ENCODE measurements at places on chromosomes 3 and 15.

DNA sequence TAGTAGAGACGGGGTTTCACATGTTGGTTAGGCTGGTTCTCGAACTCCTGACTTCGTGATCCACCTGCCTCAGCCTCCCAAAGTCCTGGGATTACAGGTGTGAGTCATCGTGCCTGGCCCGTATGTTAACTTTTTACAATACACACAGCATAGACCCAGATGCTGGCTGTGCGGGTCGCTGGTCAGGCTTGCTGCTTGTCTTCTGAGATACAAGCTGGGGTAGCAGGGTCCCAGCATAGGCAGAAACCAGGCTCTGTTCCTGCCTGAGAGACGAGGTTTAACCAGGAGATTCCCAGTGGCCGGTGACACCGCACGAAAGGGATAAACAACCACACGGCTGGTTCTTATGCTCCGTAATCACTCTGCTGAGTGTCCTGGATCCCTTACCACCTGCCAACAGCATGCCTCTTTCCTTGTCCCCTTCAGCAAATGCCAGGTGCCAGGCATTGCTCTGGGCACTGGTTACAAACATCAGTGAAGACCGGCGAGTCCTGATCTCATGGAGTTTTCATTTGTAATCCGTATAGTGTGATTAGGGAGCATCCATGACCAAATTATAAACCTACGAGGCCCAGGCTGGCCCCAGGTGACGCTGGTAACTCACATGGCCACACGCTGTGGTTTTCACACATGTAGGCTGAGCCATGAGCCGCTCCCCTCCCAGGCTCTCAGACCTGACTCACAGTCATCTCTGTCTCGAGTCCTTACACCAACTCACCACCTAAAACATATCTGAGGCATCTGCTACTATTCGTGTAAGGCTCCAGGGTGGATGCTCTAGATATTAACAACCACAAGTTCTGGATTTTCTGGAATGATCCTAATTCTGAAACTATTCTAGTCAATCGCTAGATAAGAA lies 125.7 kb downstream of the PDZRN3 start:
- no peak for DNase-seq

DNA sequence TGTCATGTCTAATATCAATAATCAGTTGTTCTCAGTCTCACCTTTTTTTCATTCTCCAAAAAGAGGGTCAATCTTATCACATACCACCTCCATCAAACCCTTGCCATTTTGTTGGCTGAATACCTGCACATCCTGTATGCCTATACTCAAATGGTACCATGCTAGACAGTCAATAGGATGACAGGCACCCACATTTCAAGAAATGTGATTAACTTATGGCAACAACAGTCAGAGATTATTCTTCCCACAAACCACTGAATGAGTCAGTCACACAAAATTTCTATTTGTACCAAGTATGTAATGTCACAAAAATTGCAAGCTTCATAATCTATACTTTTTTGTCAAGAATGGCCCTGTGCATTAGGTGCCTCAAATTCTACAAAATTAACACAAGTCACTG lies 5.1 kb upstream of the SLC27A2 start:
- no peak for DNase-seq

- DNase-seq: no peak
Observed at GRCh38 chr3:2713923-2714322, 396.3 kb downstream of the IL5RA start.

GRCh38 chr3:57822686-57823085 lies 66.6 kb downstream of the SLMAP start:
- no peak for DNase-seq

DNA sequence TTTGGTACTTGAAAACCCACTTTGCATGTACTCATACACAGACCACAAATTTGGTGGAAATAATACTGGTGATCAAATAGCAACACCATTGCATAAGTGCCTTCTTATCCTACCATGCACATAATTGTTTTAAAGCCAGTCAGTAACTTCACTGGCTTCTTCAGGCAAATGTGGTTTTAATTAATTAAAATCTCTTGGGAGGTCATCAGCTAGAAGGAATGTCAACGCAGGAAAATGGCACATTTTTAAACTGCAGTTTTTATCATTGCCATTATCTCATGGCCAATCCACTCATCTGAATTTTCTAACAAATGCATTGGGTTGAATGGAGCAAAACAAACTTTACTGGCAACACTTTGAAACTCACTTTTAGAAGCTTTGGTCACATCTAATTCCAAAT lies 105.7 kb upstream of the ZPLD1 start:
- no peak for DNase-seq

GRCh38 chr3:68007621-68008226 lies 353.3 kb upstream of the SUCLG2 start:
- DNase-seq: no peak

DNA sequence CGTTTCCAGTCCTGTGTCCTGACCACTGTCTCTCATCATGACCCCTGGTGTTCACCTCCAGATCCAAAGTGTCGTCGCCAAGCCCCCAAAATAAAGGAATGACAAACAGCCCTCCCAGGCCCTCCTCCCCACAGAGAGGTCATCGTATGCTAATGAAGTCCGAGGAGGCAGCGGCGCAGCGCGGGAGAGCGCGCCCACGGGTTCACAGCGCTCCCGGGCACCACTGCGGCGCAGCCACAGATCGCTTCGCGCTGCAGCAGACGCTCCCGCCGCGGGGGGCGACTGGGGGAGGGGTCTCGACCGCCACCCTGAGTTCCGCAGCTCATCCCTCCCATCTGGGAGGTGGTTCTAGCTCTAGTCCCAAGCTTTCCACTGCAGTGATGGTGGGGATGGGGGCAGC lies 1.3 kb downstream of the DGKG start:
- no peak for DNase-seq

- DNase-seq: no peak
Observed at GRCh38 chr3:46835054-46835453, 28.2 kb downstream of the MYL3 start.

- DNase-seq: no peak
Observed at GRCh38 chr15:56244038-56244810, 545 bp upstream of the RFX7 start.

DNA sequence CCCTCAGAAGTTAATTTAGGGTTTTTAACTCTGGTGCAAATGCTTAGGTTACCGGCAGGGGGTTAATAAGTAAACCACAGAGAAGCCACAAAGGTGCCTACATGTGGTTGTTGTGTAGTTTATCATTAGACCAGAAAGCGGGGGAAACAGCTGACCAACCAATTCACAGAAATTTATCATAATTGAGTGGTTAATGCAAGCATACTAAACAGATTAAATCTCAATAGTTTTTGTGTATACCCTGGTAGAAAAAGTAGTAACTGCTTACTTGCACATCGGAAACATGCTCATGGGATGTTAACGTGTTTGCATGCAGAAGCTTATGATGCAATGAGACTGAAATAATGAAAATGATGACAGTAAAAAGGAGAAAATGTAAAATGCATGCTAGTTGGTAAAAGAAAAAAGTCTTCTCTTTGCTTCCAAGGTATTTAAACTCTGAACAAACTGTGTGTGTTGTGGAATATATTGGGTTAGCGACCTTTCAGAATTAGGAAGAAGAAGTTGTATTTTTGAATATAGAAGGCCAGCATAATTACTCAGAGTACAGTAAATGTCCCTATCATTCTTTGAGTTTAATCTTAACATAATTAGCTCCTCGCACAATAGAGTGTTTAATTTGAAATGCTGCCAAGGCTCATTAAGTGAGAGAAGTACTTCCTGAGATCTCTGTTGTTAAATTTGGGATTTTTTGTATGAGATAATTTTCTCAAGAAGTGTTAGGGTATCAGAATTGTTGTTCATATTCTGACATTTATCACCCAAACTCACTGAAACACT lies 316.2 kb downstream of the PTPRG start:
- DNase-seq: no peak

Measured in activated naive CD8-positive, alpha-beta T cell treated with anti-CD3 and anti-CD28 coated beads, Interleukin-2, amount 50 U/mL, for 16 hours (primary cell).